ENCODE measurements at places on chromosomes 6 and 20. TPM values are rescaled to one million over a fixed set of nuclear protein-coding genes. Genes with fewer than 3 reads are reported as not detected.

Gene BCAS1
- total RNA-seq: not detected

GRCh38 chr6:56146086-56146485, 101.3 kb downstream of the COL21A1 start:
- DNase-seq: no peak

DNA sequence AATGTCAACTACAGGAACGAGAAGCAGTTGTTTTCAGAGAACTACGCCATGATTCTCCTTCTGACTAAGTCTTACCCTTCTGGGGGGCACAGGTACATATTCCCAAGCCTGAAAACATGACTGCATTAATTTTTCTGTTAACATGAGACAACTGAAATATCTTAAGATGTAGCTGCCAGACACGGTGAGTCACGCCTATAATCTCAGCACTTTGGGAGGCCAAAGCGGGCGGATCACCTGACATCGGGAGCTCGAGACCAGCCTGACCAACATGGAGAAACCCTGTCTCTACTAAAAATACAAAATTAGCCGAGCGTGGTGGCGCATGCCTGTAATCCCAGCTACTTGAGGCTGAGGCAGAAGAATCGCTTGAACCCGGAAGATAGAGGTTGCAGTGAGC, 21.7 kb downstream of the TBC1D20 start:
- no peak for DNase-seq

- no peak for DNase-seq
Measured at GRCh38 chr6:44223319-44224028, at the start of gene SLC29A1. SLC29A1 (plus strand) TSS chr6:44223595; CDS start chr6:44227314, 3,719 bp downstream.

Gene BPIFB1
- total RNA-seq: not detected

Gene BTNL2
- not detected for total RNA-seq

DNA sequence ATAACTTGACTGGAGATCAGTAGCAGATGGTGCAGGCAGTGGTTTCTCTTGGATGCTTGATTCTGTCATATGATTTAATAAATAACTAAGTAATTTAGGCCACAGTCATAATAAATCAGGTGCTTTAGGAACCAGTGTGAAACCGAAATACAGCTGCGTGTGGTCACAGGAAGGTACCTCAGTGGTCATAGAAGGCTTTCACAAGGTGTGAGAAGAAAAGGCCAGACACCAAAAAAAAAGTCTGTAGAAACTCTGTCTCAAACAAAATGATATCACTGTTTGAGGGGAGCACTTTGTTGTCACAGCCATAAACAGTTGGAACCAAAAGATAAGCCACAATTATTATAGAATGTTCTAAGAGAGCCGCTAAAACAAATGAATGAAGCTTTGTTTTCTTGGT, 56.5 kb downstream of the ARMC2 start:
- no peak for DNase-seq

- no peak for DNase-seq
Measured at GRCh38 chr6:130513770-130514169, 148.0 kb downstream of the TMEM200A start.

Gene MAVS
- 41.6 TPM for total RNA-seq

DNA sequence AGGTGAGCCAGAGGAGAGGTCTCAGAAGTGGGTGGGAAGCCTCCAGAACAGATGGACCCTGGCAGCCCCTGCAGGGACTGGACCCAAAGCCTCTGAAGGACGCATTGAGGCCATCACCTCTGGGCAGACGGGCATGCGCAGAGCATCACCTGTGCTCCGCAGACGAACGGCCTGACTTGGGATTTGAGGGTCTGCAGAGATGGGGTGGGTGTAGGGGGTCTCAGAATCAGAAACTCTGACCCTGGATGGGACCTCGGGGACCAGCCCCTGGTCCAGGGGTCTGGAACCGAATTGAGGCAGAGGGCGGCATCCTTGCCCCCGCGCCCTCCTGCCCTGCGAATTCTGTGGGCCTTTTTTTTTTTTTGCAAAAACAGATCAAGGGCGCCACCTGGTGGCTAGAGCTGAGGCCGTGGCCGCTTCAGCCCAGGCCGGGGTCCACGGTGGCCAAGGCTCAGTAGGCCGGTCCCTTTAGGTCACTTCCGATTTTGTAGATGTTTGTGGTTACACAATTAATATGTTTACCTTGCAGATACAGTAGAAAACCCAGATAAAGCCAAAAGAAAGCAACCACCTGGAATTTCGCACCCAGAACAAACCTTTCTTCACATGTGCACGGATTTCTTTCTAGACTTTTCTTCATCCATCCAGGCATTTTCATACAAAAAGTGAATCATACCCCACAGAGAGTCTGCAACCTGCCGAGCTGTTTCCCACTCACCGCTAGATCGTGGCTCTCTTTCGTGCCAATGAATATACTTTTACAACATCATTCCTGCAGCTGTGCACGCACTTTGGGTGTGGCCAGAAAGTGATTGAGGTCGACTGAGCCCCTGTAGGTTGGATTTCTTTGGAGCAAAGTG, 25.9 kb downstream of the ZBP1 start:
- no peak for DNase-seq

Gene BANF2
- total RNA-seq: not detected

DNA sequence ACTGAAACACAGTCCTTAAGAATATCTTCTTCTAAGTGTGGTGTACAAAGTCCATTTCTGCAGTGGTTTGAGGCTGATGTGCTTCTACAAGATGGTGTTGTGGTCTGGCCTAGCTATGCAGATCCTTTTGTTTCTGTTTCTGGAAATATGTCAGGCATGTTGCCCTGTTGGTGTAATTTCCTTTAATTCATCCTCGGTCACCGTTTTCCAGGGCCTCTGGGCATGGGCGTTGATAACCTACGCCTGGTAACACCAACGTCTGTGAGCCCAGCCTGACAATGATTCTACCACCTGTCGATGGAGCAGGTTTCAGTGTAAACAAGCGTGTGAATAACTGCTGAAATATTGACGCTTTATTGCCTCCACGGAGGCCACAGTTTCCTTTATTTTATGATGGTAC, 33.3 kb upstream of the AFDN start:
- DNase-seq: no peak

DNA sequence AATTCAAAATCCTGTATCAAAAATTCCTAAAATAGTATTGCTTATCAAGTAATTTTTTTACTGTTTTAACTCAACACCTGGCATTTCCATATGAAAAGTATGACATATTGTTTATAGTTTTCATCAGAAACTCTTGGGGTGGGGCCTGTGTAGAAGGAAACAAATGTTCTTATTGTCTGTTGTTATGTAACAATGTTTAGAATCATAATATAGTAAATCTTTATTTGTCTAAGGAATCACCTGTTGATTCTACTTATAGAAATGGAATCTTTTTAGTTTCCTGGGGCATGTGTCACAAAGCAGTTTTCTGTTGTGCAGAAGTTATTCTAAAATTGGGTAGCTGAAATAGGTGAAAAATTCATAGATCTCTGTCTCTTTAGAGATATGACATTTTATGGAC, 4.9 kb downstream of the ARMC2 start:
- DNase-seq: no peak

Gene SIRPB2
- total RNA-seq: not detected

DNA sequence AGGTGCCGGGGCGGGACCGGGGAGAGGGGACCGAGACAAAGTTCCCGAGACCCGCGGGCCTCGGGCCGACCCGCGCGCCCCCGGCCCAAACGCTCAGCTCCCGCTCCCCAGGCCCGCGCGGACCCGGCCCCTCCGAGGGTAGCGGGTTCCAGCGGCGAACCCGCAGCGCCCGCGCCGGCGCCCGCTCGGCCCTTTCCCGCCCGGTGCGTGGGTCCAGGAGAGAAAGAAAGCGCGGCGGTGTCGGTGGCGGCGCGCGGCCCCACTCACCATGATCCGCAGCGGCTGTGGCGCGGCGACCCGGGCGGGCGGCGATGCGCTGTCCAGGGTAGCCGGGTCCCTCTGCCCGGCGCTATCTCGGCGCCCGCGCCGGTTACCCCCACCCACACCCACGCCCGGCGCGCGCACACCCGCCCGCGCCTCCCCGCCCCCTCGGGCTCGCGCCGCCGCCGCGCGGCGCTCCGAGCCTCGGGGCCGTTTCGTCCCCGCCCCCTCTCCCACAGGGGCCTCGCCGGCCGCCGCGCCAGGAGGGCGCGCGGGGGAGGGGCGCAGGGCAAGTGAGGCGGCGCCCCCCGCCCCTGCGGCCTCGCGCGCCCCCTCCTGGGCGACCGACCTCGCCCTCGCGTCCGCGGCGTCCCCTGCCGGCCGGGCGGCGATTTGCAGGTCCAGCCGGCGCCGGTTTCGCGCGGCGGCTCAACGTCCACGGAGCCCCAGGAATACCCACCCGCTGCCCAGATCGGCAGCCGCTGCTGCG, at the start of gene ELOVL2:
Gene ELOVL2, minus strand, starts transcription at position 345 of the 751 bp plus-strand sequence. Its CDS starts 75 bp downstream, at position 270.
- no peak for DNase-seq

DNA sequence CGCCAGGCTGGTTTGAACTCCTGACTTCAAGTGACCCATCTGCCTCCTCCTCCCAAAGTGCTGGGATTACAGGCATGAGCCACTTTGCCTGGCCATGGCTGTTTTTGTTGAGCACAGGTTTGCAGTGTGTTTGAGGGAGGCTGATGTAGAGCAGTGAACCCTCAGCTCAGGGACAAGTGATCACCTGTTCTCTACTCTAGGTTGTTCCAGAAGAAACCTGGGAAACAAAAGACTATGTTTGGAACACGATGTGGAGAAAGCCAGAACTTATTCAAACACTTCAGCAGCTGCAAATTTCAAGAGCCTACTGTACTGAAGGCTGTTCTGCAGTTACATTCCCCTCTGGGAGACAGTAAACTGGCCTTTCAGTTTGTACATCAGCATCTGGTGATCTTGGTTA, 4.7 kb downstream of the TULP1 start:
- DNase-seq: no peak

DNA sequence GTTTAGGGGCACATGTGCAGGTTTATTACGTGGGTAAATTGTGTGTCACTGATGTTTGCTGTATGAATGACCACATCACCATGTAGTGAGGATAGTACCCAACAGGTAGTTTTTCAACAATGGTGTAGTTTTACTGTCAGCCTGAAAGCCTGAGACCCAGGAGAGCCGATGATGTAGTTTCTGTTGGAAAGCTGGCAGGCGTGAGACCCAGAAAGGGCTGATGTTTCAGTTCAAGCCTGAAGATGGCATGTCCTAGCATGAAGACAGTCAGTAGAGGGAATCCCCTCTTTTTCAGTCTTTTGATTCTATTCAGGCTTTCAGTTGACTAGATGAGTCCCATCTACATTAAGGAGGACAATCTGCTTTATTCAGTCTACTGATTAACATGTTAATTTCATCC, 96.7 kb downstream of the KLHL32 start:
- DNase-seq: no peak

- peak; percentile 69 for DNase-seq
Measured at GRCh38 chr6:168497381-168497780, 56.4 kb downstream of the SMOC2 start.

DNA sequence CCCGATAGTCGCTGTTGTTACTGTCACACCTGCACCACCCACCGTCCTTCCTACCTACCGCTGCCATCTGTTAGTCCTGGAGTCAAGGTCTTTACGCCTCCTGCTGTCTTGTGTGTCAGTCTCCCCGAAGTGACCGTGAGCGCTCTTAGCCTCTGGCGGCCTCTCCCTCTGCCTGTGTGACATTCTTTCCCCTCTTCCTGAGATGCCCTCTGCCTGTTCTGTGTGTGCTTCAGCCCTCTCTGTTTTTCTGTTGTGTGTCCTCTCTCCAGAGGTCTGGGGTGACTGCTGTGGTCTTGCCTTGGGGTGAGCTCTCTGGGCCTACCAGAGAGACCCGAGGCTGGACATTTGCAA, 54.9 kb downstream of the TCP11 start:
- DNase-seq: no peak

GRCh38 chr6:150087336-150087735, 18.4 kb upstream of the ULBP3 start:
- DNase-seq: no peak

DNA sequence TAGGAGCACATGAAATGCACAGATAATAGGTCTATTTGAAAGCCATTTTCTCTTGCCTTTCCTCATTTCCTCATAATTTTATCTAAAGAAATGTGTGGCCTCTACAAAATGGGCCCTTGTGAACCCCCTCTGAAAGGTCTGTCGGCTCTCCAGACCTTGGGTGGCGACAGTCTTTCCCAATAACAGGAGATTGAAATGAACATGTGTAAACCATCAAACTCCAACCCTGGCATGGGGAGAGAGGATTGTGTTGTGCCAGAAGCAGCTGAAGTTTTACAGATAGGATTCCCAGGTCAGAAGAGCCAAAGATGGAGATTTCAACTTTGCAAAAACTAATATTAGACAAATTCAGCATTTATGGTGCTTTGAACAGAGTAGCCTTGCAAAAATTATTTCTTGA, 277.1 kb upstream of the ECI2 start:
- no peak for DNase-seq

Data from chondrocyte (in vitro differentiated cells).